IPS-NIHi11 (cell line): ENCODE measurements at places on chromosomes 16 and 17.
A peak's percentile ranks its signal among the peaks of the same experiment; 100 is the strongest.

DNA sequence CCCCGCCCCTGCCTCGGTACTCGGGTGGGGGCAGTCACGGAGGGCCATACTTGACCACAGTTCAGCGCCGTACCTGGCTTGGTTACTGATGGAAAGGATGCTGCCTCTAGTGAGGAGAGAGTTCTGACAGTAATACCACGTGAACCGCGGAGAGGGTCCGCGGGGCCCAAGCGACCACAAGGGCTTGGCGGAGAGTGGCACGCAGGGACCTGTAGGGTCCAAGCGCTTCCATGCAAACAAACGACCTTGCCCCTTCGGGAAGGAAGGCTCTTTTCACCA is 9.2 kb downstream of the KDM6B start:
- DNase-seq: no peak

DNA sequence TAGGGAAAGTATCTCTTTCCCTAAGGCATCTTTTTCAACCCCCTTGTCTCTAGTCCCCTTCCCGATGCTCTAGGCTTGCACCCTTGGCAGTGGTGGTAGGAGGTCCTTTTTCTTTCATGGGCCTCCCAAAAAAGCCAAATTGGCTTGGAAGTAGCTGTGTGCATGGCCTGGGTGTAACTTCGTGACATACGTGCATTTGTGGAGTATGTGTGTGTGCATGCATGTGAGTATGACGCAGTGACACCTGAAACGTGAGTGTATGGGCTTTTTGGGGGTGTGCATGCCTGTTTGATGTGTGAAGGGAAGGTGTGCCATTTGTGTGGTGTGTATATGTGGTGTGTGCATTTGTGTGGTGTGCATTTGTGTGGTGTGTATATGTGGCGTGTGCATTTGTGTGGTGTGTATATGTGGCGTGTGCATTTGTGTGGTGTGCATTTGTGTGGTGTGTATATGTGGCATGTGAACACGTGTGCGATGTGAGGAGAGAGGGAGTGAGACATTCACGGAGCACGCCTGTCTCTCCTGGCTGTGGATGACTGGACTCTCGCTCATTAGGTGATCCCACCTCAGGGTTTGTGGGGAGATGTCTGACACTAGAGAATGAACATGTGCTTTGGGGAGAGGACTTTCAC is 15.7 kb downstream of the IGFBP4 start:
- DNase-seq: no peak

- DNase-seq: no peak
These were observed 56.3 kb downstream of the SF3B3 start for GRCh38 chr16:70579648-70580630.

DNA sequence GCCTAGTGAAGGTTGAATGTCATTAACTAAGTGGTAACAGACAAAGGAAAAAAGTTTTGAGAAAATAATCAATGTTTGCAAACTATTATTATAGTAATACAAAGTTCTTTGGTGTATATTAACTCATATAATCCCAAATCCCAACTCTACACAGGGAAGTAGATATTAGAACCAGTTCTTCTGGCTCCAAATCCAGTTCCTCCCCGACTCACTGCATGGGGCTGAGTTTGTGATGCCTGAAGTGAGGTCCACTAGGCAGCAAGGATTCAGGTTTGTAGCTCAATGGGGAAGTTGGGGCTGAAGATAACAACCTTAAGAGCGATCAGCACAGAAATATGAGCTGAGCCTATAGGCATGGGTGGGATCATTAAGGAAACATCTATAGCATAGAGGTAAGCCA is 5.6 kb upstream of the SYNRG start:
- no peak for DNase-seq

- DNase-seq: peak; percentile 94
These were observed 37.6 kb downstream of the CTU2 start for GRCh38 chr16:88743693-88744576.

- peak; percentile 60 for DNase-seq
These were observed 974 bp downstream of the GALR2 start for GRCh38 chr17:76075364-76076145.

DNA sequence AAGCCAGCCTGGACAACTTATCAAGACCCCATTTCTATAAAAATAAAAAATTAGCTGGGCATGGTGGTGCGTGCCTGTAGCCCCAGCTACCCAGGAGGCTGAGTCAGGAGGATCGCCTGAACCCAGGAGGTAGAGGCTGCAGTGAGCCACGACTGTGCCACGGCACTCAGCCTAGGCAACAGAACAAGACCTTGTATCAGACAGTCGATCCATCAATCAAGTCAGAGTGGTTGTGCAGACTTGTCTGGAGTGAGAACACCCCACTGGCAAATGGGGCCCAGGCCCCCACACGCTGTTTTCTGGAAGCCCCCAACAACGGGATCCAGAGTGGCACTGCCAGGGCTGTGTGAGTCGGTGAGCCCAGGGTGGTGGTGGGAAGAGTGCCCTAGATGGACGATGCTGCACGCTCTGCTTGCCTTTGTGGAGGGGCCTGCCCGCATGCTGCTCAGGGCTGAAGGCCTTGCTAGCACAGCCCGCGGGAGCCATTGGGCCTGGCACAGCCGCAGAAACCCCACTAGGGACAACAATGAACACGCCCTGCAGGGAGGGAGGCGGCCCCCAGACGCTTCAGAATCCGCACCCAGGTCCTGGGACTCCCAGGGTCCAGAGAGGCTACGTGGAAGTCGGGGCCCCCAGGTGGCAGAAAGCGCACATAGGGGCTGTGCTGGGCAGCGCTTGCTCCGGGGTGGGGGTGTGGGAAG is 80.1 kb upstream of the GNG13 start:
- no peak for DNase-seq

DNA sequence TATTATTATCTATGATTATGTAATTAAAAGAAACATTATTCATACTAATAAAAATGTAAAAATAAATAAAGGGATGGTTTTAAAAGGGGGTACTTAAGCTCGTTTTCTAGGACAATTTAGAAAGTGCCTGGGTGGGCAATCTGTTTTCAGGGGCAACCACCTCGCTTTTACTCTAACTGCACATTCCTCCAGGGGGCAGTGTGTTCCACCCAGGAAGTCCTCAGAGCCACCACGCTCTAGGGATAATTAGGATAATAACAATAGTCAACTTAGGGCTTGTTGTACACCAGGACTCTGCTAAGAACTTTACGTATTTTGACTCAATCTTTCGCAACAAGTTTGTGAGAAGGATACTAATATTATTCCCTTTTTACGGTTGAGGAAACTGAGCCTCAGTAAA is 396.7 kb upstream of the MAF start:
- peak; percentile 38 for DNase-seq

- no peak for DNase-seq
These were observed 38.7 kb downstream of the ZFPM1 start for GRCh38 chr16:88491560-88492310.

DNA sequence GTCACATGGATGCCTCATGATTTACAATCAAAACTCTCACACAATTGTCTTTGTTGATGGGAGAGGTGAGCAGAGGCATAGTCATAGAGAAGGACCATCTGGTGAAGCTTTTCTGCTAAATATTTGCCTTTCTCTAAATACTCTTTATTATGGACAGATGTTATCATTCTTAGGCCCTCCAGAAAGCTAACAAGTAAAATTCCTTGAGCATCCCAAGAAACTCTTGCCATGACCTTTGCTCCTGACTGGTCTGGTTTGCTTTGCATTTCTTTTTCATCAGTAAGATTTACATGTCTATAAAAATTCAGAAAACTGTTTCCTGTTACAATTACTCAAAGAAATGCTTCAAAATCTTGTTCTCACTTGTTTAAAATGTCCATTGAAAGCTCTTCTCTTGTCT is 1336.6 kb upstream of the CDH8 start:
- DNase-seq: no peak

DNA sequence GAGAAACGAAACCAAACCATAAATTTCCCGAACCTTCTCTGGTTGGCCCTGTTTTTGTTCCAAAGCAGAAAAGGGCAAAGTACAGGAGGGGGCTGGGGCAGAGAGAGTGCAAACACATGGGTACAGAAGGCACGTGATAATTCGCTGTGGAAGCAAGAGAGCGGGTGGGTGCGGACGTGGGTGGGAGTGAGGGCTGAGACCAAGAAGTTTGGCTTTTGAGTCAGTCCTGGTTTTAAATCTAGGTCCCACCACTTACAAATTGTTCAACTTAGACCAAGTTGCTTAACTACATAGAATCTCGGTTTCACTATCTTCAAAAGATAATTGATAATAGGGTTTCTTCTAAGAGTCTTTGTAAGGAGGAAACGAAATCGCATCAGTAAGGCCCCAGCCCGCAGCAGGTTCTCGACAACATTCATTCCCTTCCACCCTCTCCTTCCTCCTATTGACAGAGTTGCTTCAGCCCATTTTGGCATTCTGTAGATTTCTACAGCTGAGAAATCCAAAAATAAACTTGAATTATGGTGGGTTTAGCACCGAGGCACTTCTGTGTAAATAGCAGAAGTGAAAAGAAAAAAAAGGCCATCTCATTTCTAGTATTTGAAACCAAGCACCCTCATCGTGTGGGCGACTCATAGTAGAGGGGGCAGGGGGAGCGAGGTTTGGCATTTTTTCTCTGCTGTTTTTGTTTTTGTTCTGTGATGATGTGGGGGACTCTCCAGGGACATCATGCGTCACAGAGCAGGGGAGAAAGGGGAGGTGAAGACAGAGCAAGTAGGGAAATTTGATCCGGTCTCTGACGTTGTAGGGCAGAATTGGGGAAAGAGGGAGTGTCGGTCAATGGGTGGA is 33.6 kb upstream of the CCR7 start:
- DNase-seq: no peak

DNA sequence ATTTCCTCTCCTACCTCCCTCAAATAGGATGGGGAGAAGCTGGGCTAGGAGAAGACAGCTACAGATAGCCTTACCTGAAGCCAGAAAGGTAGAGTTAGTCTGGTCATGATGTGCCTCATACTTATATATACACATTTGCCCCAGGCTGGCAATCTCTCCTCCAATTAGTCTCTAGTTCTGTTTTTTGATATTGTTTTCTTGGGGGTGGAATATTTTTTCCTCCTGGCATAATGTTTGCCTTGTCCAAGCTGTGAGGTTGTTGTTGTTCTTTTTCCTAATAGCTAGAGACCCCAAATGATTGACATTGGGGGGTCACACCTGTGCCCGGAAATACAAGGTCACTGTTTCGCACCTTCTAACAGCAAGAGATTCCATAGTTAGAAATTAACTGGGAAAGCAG is at the start of gene UMOD:
UMOD (minus strand) TSS at position 101 of the 400 bp plus-strand sequence. CDS start 1,978 bp downstream, outside the sequence.
- no peak for DNase-seq

GRCh38 chr16:26969589-26970231 is 97.0 kb upstream of the C16orf82 start:
- no peak for DNase-seq

GRCh38 chr16:69701866-69702265 is 24.5 kb downstream of the NQO1 start:
- no peak for DNase-seq

DNA sequence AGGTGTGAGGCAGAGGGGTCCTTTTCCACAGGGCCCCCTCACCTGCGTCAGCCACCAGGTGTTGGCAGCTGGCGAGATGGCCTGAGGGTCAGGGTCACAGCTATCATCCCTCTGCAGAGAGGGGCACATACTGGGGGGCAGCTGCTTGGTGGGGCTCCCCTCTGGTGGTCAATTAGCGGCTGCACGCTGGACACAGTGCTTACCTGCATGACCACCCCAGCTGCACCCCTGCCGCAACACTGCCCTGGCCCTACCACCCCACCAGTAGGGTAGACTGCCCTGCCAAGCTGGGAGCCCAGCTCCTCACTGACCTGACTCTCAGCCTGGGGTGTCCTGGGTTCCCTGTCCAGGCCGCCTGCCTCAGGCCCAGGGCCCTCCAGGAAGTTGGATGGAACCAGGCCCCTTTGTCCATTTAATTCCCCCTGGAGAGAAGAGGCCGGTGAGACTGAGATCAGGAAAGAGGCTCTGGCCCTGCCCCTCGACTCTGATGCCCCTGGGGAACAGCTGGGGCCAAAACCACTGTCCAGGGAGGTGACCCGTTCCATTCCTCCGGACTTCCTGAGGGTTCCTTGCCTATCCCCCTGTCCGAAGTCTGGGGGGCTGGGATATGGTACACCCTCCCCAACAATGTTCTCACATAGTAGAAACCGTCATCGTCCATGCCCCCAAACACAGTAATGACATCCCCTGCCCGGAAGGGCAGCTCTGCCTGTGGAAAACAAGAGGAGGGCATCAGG is 23.7 kb downstream of the TSPOAP1 start:
- DNase-seq: peak; percentile 3

DNA sequence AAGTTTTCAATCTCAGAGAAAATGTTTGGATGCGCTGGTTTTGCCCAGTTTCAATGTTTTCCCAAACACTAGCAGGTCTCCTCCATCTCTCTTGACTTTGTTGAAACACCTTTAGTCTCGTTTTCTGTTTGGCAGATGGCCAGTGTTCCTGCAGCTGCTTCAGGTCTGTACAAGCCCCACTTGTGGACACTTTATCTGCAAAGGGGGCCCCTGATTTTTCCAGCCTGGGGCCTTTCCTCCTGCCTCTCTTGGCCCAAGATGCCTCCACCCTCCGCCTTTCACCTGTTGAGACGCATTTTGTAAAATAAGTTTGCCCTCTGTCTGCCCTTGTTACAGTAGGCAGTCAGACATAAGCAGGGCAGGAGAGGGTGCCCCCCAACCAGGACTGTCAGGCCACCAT is 21.8 kb upstream of the PRM1 start:
- DNase-seq: no peak

DNA sequence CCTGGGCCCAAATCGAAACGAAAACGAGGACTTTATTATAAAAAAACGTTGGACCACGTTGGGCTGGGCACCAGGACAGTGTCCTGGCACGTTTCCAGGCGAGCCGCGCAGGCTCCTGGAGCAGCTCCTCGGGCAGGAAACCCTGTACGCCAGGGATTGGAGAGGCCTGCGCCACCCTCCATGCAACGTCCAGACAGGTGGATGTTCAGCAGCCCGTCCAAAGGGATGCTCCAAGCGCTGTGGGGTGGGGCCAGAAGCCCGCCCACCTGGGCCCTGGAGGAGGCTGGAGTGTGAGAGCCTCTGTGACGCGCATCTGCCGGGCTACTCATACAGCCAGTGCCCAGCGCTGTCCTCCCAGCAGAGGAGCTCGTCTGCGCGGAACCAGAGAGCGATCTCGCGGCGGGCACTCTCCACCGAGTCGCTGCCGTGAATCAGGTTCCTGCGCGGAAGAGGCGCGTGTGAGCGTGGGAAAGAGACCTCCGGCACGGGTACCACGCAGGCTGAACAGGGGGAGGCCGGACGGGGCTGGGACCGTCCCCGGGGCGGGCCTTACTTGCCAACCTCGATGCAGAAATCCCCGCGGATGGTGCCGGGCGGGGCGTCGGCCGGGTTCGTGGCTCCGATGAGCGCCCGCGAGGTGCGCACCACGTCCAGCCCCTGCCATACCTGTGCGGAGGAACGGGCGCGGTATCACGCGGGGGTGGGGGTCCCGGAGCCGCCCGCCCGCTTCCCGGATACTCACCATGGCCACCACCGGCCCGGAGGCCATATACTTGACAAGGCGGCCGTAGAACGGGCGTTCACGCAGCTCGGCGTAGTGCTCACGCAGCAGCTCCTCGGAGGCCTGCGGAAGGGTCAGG is 785 bp downstream of the NME3 start:
- no peak for DNase-seq
